HFF-Myc (cell line): ENCODE measurements at places on chromosomes 11 and 22.

DNA sequence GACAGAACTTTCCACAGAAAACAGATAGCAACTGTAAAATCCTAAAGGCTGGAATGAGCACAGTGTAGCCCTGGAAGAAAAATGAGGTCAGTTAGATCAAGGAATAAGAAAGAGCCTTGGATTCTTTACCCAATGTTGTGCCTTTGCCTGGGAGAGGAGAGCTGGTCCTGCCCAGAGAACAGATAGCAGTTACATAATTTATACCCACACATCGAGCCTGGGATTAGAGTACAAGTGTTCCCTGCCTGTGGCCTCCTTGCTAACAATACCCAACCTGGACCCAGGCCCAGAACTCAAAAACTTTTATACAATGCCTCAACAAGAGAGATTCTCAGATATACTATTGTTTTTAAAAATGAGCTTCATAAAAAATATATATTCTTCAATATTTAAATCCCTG, 1998.4 kb downstream of the LRRC4C start:
- no peak for DNase-seq

GRCh38 chr11:131474947-131475346, 104.5 kb downstream of the NTM start:
- no peak for DNase-seq

GRCh38 chr11:69512136-69512535, 30.7 kb downstream of the LINC01488 start:
- no peak for DNase-seq

DNA sequence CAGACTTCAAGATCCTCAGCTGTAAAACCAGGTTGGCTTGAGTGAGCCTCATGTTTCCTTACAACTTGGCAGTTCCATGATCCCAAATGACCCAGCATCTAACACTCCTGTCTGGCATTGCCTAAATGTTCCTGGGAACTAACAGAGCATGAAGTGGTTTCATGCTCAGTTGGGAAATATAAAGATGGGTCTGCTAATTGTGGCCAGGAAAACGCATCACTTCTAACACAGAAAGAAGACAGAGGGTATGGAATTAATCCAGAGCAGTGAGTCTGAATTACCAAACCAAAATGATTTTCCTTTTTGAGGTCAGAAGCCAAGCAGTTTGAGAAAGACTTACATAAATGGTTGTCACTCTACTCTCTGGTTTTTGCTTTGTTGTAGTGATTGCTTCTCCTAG, 60.5 kb upstream of the MMP13 start:
- DNase-seq = no peak

DNA sequence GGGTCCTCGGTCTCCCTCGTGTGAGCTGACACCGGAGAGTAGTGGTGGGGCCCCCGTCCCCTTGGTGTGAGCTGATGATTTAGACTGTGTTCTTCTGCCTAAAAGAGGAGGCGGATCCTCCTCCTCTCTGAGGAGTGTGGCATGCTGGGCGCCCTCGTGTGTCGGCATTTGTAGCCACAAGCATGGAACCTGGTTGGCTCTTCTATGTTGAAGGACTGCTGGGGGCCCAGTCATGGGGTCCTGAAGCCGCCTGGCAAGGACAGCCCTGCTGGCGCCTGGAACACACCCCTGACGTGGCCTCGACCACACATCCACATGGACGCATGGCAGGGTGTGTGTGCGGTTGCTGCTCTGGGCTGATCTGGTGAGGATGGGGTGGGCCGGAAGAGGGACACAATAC, 50.2 kb downstream of the AP2A2 start:
- DNase-seq = no peak

- no peak for DNase-seq
Measured at GRCh38 chr22:29701155-29701999, 18.4 kb upstream of the CABP7 start.
